ENCODE measurements at places on chromosomes 11 and 22. TPM values are rescaled to one million over a fixed set of nuclear protein-coding genes. Genes with fewer than 3 reads are reported as not detected.

The NXPE1 gene
- total RNA-seq: not detected

The FOXRED2 gene
- 11.1 TPM for total RNA-seq

The CCDC188 gene
- total RNA-seq: 0.93 TPM

The HBE1 gene
- 10.3 TPM for total RNA-seq

The PNPLA5 gene
- not detected for total RNA-seq

The OR56A1 gene
- total RNA-seq: not detected

The CHRM1 gene
- 0.04 TPM for total RNA-seq

The TSPAN18 gene
- total RNA-seq: 15.2 TPM

The CECR2 gene
- 10.3 TPM for total RNA-seq
